Bone marrow (tissue), 2 donors: ENCODE measurements at places on chromosomes 7 and 10.

DNA sequence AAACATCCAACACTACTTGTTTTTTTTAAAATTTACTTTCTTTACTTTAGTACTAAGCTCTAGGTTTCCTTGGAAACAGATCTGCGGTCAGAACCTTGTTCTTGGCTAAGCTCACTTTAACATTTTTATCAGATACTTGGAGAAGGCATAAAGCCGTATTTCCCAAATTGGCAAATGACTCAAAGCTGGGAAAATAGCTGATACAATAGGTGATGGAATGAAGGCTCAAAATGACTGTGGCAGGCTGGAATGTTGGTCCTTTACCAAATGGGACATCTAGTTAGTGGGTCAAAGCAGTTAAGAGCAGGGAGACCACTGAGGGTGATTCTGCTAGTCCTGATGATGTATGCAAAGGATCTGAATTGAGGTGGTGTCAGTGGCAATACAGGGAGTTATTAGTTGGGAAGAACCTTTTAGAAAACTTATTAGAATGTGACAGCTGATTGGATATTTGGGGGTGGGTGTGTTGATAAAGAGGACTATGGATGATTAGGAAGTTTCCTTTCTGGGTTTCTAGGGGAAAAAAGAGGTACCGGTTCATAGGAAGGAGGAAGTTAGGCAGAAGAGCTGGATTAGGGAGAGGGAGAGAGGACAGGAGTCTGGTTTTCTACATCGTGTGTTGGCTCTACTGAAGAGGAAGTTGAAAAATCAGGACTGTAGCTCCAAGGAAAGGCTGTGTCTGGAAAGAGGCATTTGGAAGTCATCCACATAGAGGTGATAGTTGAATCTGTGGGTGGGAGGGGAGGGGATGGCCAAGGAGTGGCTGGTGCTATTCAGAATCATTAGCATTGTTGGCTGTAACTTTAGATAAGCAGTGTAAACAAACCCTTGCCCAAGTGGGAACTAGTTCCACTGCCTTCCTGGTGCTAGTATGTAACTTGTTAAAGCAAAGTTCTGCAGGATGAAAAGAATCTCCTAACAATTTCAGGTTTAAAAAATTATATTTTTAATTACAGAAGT, 13.1 kb downstream of the PLCE1 start:
- DNase-seq, result no peak

DNA sequence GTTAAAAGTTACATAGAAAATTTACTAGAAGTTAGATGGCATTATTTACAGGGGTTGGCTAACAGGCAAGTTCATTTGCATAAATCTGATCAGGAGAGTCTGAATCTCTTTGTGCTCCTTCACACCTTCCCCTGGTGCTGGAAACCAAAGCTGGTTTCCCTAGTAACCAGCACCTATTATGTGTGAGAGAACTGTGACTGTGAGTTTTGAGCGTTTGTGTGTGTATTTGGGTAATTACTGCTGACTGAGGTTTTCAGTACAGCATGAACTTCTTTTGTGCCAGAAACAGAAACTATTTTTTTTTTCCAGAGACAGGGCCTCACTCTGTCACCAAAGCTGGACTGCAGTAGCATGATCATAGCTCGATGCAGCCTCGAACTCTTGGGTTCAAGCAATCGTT, 10.3 kb upstream of the IFIT1B start:
- no peak for DNase-seq

DNA sequence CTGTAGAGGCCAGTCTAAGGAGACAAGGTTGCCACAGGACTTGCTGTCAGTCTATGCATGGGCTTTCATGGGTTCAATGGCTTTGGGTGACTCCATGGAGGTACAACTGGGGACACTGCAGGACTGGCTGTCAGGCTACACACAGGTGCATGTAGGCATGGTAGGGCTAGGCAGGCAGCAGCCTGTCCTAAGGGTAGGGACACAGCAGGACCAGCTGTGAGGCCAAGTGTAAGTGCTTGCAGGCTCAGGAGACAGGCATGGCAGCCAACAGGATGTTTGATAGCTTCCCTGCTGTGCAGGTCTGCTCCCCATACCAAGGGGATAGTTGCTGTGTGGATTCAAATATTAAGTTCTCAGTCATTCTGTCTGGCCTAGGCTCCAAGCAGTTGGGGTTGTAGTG, 181.0 kb upstream of the NPY start:
- DNase-seq, result no peak

DNA sequence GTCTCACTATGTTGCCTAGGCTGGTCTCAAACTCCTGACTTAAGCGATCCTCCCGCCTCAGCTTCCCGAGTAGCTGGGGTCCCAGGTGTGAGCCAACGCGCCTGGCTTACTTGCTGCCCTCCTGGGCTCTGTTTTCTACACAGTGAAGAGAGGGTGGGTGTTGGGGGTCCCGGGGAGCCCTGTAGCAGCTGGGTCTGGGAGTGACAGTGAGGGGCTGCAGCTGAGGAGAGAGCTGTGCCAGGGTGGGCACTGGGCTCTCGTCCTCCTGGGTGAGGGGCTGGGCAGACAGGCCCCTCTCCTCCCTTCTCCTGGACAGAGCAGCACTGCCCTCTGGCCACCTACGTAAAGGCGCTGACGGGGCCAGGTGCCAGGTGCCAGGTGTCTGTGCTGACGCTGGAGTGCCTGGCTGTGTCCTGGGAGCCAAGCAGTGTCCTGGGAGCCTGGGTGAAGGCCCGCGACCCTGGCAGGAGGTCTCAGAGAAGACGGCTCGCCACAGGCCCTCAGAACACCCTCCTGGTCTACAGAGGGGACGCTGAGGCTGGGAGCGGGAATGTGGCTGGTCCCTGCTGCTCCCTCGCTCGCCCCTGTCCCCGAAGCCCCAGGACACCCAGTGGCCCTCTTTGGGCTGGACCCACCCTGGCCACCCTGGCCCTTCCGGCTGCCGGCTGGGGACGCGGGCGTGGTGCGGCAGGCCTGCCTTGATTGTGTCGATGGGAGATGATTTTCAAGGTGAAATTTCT, 35.6 kb downstream of the UNCX start:
- no peak for DNase-seq

- DNase-seq, result no peak
Observed at GRCh38 chr7:44990109-44991023, 9.6 kb upstream of the CCM2 start.

DNA sequence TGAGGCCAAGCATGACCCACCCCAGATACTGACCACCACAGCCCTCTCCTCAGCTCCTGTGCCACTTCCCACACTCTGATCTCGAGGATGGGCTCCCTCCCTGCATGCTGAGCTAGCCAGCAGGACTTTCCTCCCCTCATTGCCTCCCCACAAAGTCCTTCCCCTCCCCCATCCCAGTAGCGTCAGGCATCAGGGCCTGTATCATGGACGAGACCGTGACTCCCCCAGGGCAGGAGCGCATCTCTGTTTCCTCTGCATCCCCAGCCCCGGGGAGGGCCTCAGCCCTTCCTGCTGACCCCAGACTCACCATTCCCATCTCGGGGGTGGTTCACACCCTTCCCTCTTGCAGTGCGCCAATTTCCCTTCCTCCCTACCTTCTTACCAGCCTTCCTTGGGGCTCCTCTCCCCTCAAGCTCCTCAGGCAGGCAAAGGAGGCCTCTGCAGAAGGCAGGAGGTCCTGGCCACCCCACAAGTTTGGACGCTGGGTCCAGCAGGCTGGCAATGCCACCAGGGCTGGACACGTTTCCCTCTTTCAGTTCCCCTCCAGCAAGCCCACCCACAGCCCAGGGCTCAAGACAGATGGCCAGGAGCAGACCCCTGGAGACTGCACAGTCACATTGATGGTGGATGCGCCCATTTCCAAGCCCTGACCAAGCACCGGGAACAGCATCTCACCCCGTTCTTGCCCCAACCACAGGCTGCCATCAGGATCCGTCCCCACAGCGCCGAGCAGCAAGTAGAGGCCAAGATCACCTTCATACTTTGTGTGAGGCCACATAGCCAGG, 36.5 kb downstream of the GRID1 start:
- DNase-seq, result no peak

DNA sequence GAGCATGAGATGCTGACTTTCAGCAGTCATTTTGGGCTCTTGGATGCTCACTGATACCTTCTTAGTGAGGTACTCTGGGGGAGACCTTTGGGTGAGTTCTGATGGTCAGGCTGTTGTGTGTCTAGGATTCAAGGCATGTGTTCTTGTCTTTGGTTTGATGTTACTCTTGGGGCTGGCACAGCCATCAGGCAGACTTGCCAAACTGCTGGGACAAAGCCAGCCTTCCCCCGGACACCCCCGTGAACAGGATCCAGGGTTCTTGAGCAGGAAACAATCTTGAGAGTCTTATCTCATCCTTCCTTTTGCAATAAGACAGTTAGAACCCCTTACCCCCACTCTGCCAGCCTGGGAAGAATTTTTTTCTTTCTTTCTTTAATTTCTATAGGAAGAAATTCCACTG, 42.2 kb downstream of the SUFU start:
- DNase-seq, result no peak

DNA sequence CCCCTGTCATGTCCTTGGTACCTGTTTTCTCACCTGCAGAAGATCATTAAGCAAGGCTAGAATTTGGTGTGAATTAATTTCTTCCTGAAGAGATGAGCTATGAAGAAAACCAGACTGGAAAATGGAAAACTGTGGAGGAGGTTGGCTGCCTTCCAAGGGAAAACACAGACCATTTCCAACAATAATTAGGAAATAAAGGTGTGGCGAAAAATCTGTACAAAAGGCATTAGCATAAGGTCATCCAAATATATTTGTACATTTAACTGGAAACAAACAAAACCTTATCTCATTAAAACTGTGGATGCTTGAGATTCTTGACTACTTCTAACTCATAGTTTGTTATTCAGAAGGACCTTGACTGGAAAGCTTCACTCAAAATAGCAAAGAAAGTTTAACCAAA, 1.7 kb downstream of the STN1 start:
- DNase-seq, result no peak

- no peak for DNase-seq
Observed at GRCh38 chr10:54958844-54959243, 157.8 kb upstream of the PCDH15 start.

DNA sequence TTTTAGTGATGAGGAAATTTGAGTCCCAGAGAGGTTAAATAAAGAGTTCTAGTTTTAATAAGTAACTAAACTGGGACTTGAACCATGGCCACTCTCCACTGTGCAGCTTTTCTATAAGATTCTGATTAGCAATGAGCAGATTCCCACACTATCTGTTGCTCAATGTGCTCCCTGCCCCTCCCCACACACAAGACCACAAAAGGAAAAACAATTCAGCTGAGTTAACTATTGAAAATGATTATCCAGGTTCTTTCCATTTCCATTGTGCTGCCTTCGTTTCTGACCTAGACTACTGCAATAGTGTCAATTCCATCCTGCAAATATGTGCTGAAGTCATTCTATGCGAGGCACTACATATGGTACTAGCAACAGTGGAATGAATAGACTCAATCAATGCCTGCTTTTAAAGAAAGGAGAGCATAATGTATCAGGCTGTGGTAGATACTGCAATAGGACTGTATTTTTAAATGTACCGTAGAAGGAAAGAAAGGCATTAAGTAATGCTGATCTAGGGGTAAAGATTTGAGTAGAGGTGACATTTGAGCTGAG, 97.0 kb downstream of the SEMA3C start:
- DNase-seq, result no peak

GRCh38 chr10:20257422-20257821, 441.2 kb downstream of the PLXDC2 start:
- no peak for DNase-seq

GRCh38 chr10:7955446-7955845, 99.0 kb upstream of the GATA3 start:
- no peak for DNase-seq

GRCh38 chr10:79158402-79159097, 89.8 kb downstream of the ZMIZ1 start:
- no peak for DNase-seq

DNA sequence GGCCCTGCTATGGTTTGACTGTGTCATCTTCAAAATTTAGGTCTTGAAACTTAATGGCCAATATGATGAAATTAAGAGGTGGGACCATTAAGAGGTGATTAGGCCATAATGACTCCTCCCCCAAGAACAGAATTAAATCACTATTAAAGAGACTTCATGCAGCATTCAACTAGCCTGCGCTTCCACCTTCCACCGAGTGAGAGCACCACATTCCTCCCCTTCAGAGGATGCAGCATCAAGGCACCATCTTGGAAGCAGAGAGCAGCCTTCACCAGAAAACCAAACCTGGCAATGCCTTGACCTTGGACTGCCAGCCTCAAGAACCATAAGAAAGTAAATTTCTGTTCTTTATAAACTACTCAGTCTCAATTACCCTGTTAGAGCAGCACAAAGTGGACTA, 371.1 kb upstream of the NFE2L3 start:
- no peak for DNase-seq

DNA sequence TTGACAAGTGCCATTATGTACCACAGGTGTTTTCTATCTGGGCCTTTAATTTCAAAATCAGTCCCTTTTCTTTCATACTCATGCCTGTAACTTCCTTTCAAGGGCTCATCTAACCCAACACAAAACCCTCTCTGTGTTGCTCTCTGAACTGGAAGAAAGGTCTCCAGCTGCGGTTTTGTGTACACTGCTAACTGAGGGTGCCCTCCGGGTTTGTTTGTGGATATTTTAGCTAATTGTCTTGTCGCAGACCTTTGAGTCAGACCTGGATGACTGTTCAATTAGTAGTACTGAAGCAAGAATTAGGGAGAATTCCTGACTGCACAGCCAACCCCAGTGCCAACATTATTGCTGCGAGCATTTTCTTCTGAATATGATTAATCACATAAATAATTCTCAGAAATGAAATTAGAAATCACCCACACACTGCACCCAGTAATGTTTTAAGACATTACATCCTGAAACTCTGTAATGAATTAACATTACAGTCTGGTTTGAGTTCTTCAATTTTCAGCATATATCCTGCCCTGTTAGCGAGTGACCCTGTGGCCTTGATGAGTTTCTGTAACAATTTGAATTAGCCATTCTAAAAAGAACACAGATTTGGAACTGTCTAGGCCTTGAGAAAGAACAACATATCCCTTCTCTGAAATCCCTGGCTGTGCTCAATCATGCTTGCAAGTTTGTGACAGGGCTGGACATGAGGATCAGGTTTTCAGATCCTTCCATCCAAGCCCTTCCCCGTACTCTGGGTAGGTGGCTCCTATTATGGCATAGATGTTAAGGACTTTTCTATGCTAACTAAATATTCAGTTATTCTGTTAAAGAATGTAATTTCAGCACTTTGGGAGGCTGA, 460.1 kb downstream of the PLXDC2 start:
- DNase-seq, result no peak
